Gastrocnemius medialis (tissue), 4 donors: ENCODE measurements at places on chromosomes 13 and 19. TPM values are rescaled to one million over a fixed set of nuclear protein-coding genes. Genes with fewer than 3 reads are reported as not detected.

DNA sequence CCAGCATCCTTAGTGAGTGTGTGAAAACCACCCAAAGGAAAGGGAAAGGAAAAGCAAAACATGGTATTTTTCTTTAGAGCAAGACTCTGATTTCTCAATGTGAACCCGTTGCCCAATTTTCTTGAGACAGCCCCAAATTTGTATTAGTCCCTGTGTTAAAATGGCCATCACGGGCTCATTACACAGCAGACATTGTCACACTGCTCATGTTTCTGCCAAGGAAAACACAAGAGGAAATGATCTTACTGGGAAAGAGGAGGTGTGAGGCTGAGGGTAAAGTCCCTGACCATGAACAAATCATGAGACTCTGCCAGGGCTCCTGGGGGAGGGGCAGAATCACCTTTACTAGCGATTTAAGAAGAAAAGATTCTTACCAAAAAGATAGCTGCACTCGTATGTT lies 54.4 kb downstream of the FAM124A start:
- H3K4me1 ChIP-seq = no peaks in the 10 kb centered on the region
- no peaks in the 10 kb centered on the region for H3K27me3 ChIP-seq
- H3K36me3 ChIP-seq = no peaks in the 10 kb centered on the region
- H3K27ac ChIP-seq = no peak overlapping the region

GRCh38 chr19:54307389-54308020 lies 5.5 kb downstream of the LILRA5 start:
- no peak for DNase-seq
- H3K36me3 ChIP-seq = no peaks in the 10 kb centered on the region
- H3K4me1 ChIP-seq = no peaks in the 10 kb centered on the region
- no peaks in the 10 kb centered on the region for H3K27me3 ChIP-seq
- H3K4me3 ChIP-seq = no peak overlapping the region

KIR2DL4 gene
- not detected for total RNA-seq

GRCh38 chr13:106882246-106882645 lies 314.3 kb upstream of the ARGLU1 start:
- H3K4me3 ChIP-seq = no peak overlapping the region
- no peak overlapping the region for H3K27ac ChIP-seq
- no peaks in the 10 kb centered on the region for H3K27me3 ChIP-seq

DNA sequence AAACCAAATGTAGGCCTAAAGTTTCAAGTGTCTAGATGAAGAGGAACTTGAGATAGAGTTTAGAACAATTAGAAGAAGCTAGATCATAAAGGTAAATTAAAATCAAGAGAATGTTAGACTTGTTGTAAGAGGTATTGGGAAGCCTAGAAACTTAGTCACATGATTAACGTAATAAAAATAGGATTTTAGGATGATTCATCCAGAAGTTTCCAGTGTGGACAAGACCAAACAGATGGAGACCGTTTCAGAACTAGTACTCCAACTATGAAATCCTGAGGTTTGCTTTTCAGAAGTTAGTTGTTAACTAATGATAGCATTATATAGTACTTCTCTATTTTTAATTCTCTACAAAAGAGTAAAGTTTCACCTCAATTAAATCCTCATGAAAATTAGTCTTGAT lies 104.9 kb downstream of the MZT1 start:
- no peak overlapping the region for H3K4me3 ChIP-seq
- no peaks in the 10 kb centered on the region for H3K27me3 ChIP-seq
- no peak overlapping the region for H3K27ac ChIP-seq
- no peaks in the 10 kb centered on the region for H3K4me1 ChIP-seq

DNA sequence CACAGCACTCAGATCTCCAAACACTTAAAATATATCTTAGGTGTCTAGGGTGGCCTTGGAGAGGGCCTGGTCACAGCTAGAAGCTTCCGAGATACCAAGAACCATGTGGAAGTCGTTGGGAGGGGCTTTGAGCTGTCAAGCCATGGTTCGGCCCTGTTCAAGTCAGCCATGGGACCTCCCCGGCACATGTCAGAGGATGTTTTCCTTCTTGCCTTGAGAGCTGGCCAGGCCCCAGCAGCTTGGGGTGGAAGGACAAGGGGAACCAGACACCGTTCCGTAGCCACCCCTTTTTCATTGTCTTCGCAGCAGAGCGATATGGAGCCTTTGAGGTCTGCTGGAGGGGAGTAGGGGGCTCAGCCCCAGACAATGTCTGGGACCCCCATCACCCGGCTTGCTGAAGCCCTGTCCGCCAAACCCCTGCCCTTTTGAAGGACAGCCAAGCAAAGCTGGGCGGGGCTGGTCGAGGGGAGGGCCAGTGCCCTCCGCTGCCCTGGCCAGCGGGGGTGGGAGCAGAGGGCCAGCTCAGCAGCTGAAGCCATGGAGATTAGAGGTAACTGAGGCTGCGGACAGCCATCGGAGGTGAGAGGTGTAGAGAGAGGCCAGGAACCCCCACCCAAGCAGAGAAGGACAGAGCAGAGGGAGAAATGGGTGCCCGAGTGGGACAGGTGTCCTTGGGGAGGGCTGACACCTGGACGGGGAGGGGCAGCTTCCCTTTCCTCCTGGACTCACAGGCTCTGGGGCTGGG lies 435 bp downstream of the KLK11 start:
- no peaks in the 10 kb centered on the region for H3K36me3 ChIP-seq
- peak overlapping the region; percentile 3 for H3K4me3 ChIP-seq
- DNase-seq = no peak
- H3K27me3 ChIP-seq = no peaks in the 10 kb centered on the region

DNA sequence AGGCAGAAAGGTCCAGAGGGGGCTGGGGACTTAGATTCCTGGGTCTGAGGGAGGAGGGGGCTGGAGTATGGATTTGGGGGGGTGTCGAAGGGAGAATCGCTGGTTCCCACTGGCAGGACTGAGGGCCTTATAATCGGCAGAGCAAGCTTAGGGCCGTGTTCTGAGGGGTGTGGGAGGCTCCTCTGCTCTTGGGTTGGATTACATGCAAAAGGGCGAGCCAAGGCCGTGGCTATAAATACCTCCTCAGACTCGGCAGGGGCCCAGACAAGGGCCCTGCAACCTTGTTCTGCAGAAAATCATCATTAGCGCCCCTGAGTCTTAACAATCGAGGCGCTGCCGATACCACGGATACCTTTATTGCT lies 707 bp upstream of the MAMSTR start:
- H3K36me3 ChIP-seq = no peaks in the 10 kb centered on the region
- peak; percentile 82 for DNase-seq
- peak overlapping the region; percentile 96 for H3K27ac ChIP-seq
